ENCODE measurements at places on chromosomes 6 and 20. TPM values are rescaled to one million over a fixed set of nuclear protein-coding genes. Genes with fewer than 3 reads are reported as not detected.
A peak's percentile ranks its signal among the peaks of the same experiment; 100 is the strongest.

GRCh38 chr6:31660381-31661261 lies at the start of gene C6orf47:
C6orf47 (minus strand) TSS chr6:31660778; CDS start chr6:31659947, 831 bp downstream.
- H3K27me3 ChIP-seq = no peaks in the 10 kb centered on the region
- H3K27ac ChIP-seq = peak within 1 kb of the TSS; percentile 82
- no peaks in the 10 kb centered on the region for H3K36me3 ChIP-seq
- H3K4me1 ChIP-seq = peaks cover 61% of the 10 kb centered on the region
- peak; percentile 54 for DNase-seq

Gene MYH7B
- 0.14 TPM for total RNA-seq

GRCh38 chr6:146896062-146896813 lies 297.5 kb downstream of the ADGB start:
- H3K27me3 ChIP-seq = no peaks in the 10 kb centered on the region
- H3K36me3 ChIP-seq = no peaks in the 10 kb centered on the region
- H3K27ac ChIP-seq = no peak overlapping the region
- H3K4me1 ChIP-seq = no peaks in the 10 kb centered on the region
- no peak for DNase-seq
- H3K4me3 ChIP-seq = no peak overlapping the region

GRCh38 chr6:152404086-152404857 lies 232.9 kb downstream of the SYNE1 start:
- no peaks in the 10 kb centered on the region for H3K27me3 ChIP-seq
- no peak overlapping the region for H3K27ac ChIP-seq
- H3K36me3 ChIP-seq = no peaks in the 10 kb centered on the region
- DNase-seq = no peak
- H3K4me1 ChIP-seq = peaks cover 17% of the 10 kb centered on the region

DNA sequence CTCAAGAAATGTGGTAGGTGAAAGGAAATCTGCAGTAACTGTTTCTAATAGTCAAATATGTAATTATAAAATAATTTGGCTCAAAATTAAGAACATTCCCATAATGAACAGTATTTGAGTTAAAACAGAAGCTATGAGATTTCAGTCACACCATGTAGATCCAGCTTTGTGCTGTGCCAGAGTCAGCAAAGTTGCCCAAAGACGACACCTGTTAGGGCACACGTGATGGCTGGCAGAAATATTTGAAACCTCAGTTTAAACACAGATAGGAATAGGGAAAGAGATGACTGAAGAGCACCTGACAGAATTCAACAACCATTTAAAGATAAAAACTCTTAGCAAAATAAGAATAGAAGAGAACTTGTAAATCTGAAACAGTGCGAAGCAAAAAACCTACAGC lies 129.3 kb downstream of the CD83 start:
- no peak overlapping the region for H3K27ac ChIP-seq
- no peaks in the 10 kb centered on the region for H3K27me3 ChIP-seq
- no peak overlapping the region for H3K4me3 ChIP-seq
- no peak for DNase-seq
- H3K4me1 ChIP-seq = no peaks in the 10 kb centered on the region

Gene MAP7
- total RNA-seq = 5.1 TPM

GRCh38 chr6:135300576-135300975 lies 119.5 kb downstream of the MYB start:
- H3K27me3 ChIP-seq = no peaks in the 10 kb centered on the region
- DNase-seq = no peak
- no peaks in the 10 kb centered on the region for H3K4me1 ChIP-seq
- no peak overlapping the region for H3K27ac ChIP-seq
- H3K36me3 ChIP-seq = no peaks in the 10 kb centered on the region

DNA sequence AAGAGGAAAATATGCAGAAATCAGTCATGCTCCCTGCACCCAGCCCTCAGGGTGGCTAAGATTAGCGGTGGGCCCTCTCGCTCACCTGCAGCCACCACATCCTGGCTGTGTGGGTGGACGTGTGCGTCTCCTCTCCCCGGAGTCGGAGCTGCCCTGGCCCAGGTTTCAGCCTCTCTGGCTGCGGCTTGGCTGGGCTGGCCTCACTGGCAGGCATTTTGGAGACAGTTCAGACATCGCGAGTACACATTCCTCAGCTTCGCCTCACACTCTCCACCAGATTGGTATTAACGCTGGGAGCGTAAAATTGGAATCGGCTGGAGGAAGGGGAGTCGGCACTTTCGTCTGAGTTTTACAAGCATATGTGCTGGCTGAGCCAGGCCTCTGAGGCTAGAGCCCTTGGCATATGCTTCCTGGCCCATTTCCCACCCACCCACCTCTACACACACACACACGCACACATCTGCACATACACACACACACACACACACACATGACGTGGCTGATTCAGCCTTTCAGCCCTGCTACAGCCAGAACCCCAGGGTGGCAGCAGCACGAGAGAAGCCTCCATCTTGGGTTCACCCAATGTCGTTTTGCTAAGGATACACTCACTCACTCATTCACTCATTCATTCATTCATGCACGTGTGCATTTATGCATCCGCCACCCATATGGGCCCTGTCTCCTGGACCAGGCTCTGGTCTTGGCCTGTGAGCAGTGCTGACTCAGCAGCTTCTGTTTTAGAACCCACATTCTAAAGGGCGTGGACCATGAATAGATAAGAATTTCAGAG lies 42.9 kb downstream of the BCAS4 start:
- H3K27ac ChIP-seq = peak overlapping the region; percentile 90
- peak overlapping the region; percentile 61 for H3K4me3 ChIP-seq
- H3K4me1 ChIP-seq = peaks cover 34% of the 10 kb centered on the region
- DNase-seq = peak; percentile 77
- H3K36me3 ChIP-seq = no peaks in the 10 kb centered on the region

GRCh38 chr6:22082218-22082617 lies 214.6 kb downstream of the PRL start:
- H3K4me3 ChIP-seq = no peak overlapping the region
- H3K4me1 ChIP-seq = peaks cover 21% of the 10 kb centered on the region
- no peak for DNase-seq
- H3K27me3 ChIP-seq = no peaks in the 10 kb centered on the region

Gene TRIM40
- not detected for total RNA-seq

DNA sequence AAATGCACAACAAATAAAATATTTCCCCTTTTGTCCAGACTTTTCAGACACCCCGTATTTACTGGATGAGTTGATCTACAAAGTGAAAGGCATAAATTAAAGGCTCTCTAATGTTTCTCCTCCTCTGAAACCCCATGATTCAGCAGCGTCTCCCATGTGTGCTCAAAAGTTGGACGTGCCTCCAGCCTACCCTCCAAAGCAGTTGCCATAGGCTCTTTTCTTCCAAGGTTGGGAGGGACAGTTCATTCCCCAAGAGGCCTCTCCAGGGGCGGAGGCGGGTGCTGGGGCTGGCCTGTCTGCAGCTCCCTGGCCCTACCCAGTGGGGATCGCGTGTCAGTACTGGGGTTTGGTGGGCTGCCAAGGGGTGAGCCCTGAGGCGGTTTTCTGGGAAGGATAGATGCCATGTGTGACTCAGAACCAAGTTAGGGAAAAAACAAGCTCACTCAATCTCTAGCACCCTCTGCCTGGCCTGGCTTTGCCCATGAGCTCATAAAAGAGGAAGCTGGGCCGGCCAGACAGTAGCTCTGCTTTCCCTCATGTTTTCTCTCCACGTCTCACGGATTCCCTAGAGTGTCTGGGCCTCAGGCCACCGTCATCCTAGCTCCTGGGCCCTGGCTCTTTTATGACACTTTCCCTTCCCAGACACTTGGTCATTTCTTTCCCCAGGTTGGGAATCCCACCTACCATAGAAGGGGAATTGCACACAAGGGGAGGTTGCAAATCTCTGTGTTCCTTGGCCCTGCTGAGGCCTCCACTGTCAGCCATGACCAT lies 8.0 kb upstream of the IER3 start:
- DNase-seq = peak; percentile 92
- H3K36me3 ChIP-seq = no peaks in the 10 kb centered on the region
- H3K4me1 ChIP-seq = peaks cover 17% of the 10 kb centered on the region
- H3K27ac ChIP-seq = peak overlapping the region; percentile 89

- no peaks in the 10 kb centered on the region for H3K36me3 ChIP-seq
- no peak overlapping the region for H3K27ac ChIP-seq
- no peaks in the 10 kb centered on the region for H3K27me3 ChIP-seq
- DNase-seq = no peak
Observed at GRCh38 chr20:50330504-50331313, 140.1 kb downstream of the CEBPB start.

- no peak overlapping the region for H3K4me3 ChIP-seq
- H3K27ac ChIP-seq = peak overlapping the region; percentile 12
- no peaks in the 10 kb centered on the region for H3K27me3 ChIP-seq
- H3K4me1 ChIP-seq = peaks cover 57% of the 10 kb centered on the region
Observed at GRCh38 chr6:133758815-133759335, 130.0 kb upstream of the TCF21 start.

- no peak overlapping the region for H3K4me3 ChIP-seq
- H3K27ac ChIP-seq = no peak overlapping the region
- no peak for DNase-seq
- H3K36me3 ChIP-seq = no peaks in the 10 kb centered on the region
- no peaks in the 10 kb centered on the region for H3K27me3 ChIP-seq
Observed at GRCh38 chr6:41960028-41960427, 18.4 kb upstream of the CCND3 start.

- no peak for DNase-seq
- no peak overlapping the region for H3K4me3 ChIP-seq
- no peaks in the 10 kb centered on the region for H3K27me3 ChIP-seq
- no peaks in the 10 kb centered on the region for H3K4me1 ChIP-seq
- no peaks in the 10 kb centered on the region for H3K36me3 ChIP-seq
Observed at GRCh38 chr20:8940326-8940725, 128.6 kb upstream of the PLCB4 start.

Gene ROMO1
- 243 TPM for total RNA-seq

Gene ARMH2
- not detected for total RNA-seq

- H3K27ac ChIP-seq = no peak overlapping the region
- H3K27me3 ChIP-seq = no peaks in the 10 kb centered on the region
- no peaks in the 10 kb centered on the region for H3K4me1 ChIP-seq
- H3K4me3 ChIP-seq = no peak overlapping the region
- DNase-seq = no peak
- no peaks in the 10 kb centered on the region for H3K36me3 ChIP-seq
Observed at GRCh38 chr20:22529150-22530019, 55.0 kb downstream of the FOXA2 start.

Gene GFRAL
- not detected for total RNA-seq

GRCh38 chr6:151015101-151015700 lies 149.7 kb downstream of the MTHFD1L start:
- H3K4me1 ChIP-seq = no peaks in the 10 kb centered on the region
- no peak overlapping the region for H3K4me3 ChIP-seq
- H3K27ac ChIP-seq = no peak overlapping the region
- H3K27me3 ChIP-seq = no peaks in the 10 kb centered on the region
- DNase-seq = no peak

DNA sequence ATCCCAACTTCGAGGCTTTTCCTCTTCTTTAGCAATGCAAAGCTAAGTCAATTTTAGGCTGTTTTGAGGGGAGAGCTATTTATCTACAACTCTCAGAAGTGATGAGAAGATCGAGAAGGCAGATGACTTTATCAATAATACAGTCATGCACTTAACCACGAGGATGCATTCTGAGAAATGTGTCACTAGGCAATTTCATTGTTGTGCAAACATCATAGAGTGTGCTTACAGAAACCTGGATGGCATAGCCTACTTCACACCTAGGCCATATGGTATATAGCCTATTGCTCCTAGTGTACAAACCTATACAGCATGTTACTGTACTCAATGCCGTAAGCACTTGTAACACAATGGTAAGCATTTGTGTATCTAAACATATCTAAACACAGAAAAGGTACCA lies 66.6 kb downstream of the PRND start:
- DNase-seq = no peak
- H3K4me3 ChIP-seq = no peak overlapping the region
- H3K27me3 ChIP-seq = no peaks in the 10 kb centered on the region
- no peaks in the 10 kb centered on the region for H3K4me1 ChIP-seq
- H3K36me3 ChIP-seq = peaks cover 9% of the 10 kb centered on the region

DNA sequence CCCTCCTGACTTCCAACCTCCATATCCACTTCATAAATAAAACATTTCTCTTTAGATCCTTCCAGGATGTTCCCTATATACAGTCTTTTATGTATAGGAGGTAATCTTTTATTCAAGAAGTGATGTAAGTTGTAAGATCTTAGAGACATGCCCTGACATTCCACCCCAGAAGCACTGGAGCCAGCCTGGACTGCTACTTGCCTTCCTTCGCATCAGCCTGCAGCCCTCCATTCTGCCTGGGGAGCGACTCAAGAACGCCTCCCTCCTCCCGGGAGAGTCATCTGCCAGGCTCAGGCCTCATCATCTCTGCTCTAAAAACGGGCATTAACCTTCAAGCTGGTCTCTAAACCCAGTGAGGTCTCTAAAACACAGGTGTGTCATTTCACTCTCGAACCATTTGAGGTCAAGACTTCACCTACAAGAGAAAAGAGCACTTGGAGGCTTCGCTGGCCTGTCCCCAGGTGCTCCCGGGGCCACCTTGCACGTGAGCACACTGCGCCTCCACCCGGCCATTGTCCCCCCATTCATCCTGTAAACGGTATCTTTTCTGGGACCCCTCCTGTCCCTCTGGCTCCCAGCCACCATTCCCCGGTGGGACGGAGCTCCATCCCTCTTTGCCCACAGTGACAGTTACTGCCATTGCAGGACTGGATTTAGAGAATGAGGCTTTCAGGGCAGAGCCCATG lies 107.5 kb upstream of the PDE10A start:
- H3K4me3 ChIP-seq = no peak overlapping the region
- no peak overlapping the region for H3K27ac ChIP-seq
- no peak for DNase-seq
- no peaks in the 10 kb centered on the region for H3K4me1 ChIP-seq
- H3K36me3 ChIP-seq = no peaks in the 10 kb centered on the region

DNA sequence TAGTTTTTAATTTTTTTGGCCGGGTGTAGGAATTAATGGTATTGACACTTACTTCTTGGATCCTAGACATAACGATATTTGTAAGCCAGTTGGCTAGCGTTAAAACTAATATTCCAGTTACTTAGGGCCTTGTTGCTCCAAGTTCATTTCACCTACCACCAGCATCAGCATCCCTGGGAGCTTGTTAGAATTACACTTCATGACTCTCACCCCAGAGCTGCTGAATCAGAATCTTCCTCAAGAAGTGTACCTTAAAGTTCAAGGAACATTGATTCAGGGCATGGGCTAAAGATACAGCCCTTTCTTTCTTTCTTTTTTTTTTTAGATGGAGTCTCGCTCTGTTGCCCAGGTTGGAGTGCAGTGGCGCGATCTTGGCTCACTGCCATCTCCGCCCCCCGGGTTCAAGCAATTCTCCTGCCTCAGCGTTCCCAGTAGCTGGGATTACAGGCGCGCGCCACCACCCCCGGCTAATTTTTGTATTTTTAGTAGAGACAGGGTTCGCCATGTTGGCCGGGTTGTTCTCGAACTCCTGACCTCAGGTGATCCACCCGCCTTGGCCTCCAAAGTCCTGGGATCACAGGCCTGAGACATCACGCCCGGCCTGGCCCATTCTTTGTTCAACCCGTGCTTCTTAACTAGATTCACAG lies 1.1 kb downstream of the SLX4IP start:
- no peaks in the 10 kb centered on the region for H3K36me3 ChIP-seq
- no peak overlapping the region for H3K4me3 ChIP-seq
- H3K4me1 ChIP-seq = peaks cover 23% of the 10 kb centered on the region
- H3K27me3 ChIP-seq = no peaks in the 10 kb centered on the region
